Mesothelial cell of epicardium (in vitro differentiated cells): ENCODE measurements at places on chromosomes 1 and 21.
A peak's percentile ranks its signal among the peaks of the same experiment; 100 is the strongest.

- no peak for DNase-seq
These were observed 33.7 kb downstream of the CTTNBP2NL start for GRCh38 chr1:112429749-112430148.

DNA sequence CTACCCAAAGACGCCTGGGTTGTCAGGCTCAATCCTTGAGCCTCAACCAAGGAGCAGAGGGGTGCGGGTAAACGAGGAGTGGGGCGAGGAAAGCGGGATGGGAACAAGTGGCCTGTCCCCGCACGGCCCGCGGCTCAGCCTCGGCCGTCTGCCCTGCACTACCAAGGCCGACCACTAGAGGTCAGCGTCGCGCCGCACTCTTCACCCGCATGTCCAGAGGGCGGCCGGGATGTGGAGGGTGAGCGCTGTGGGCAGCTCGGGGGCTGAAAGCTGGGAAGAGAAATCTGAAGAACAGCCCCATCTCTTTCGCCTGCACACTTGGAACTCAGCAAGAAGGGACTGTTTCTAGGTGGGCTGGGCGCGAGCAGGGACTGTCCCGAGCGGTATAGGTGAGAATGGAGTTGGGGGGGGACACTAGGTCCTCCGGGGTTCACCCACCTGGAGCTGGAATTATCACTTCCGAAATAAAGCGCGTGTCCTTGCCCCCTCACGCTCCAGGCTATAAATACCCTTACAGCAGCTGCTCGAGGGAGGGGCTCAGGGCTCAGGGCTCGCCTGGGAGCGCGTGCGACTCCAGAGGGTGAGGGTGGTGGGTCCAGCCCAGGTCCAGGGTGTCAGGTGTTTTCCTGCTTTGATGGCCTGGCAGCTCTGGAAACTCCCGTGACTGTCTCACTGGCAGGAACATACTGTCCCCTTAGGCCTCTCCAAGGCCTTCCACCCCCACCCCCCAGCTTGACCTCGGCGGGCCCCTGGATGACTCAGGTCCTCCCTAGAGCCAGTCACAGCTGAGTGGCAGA is 9.8 kb downstream of the SLC30A2 start:
- DNase-seq, result peak; percentile 96

GRCh38 chr1:11594222-11594621 is 60.0 kb downstream of the FBXO2 start:
- no peak for DNase-seq

DNA sequence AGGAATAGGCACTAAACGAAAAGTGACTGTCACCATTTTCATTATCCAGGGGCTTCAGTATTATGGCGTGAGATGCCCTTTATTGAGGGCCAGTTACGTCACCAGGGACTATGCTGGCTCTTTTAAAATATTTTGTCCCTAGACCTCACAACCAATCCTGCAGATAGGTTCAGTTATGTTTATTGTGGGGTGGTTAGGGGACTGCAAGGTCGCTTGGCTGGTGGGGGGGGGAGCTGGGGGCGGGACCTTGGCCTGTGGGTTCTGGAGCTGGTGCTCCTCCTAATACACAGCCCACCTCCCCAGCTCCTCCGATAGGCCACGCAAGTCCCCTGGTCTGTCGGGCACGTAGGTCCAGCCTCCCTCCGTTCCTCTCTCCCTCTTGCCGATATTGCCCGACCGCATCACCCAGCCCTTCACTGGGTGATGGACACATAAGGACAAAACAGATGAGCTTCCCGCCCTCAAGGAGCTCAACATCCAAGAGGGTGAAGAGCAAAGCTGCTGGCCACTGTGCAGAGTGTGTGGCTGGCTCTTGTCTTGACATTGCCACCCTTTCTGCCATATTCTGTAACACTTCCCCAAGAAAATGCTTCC is 271.8 kb downstream of the MATN1 start:
- DNase-seq, result no peak

DNA sequence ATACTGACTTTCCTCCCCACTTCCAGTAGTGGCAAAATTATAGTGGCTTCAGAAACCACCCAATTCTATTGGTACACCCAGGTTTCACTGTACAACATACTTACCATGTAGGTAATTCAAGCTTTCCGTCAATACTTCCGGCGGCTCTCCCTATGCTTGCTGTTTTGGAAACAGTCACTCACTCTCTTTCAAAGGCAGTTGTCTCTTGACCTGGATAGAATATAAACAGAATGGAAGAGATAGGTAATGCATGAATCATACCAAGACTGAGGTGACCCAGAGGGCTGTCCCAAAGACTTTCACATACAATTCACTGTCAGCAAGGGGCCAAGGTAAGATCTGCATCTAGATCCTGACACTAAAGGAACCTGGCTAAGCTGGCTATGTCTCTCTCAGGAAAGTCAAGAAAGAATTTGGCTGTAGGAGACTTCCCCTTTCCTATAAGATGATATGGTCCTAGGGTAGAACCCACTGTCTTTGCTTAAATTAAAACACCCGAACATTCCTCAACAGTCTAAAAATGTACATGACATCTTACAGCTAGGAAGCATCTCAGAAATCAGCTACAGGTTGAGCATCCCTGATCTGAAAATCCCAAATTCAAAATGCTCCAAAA is 59.6 kb downstream of the LUZP1 start:
- no peak for DNase-seq

DNA sequence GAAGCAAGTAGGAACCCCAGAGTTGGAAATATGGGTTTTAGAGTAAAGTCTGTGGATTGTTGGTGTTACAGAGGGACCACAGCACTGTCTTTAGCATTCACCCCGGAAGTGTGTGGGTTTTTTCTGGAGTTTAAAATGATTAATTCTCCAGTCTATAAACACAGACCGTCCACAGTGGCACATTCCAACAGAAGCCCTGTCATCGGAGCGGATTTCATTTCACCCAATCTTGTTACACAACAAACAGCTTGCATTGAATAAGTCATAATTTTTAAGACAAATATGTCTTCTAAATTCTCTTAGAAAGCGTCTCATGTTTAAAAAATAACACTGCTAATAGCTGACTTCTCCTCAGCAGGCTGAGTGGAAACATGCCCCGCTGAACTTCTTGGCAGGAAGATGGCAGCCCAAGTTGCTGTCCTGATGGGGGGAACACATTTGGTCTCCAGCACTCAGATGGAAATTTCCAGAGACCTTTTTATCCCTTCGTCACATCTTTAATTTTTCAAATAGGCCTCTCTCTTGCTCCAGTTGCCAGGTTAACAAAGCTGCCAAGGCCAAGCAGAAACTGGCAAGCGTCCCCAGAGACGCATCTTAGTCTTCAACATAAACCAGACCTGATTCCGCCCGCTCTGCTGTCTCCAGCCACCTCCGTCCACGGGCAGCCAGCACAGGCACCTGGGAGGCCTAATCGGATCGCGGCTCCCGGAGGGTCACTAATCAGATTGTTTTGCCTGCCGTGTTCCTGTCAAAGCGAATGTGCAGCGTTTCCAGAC is 28.8 kb upstream of the SLC19A1 start:
- no peak for DNase-seq

DNA sequence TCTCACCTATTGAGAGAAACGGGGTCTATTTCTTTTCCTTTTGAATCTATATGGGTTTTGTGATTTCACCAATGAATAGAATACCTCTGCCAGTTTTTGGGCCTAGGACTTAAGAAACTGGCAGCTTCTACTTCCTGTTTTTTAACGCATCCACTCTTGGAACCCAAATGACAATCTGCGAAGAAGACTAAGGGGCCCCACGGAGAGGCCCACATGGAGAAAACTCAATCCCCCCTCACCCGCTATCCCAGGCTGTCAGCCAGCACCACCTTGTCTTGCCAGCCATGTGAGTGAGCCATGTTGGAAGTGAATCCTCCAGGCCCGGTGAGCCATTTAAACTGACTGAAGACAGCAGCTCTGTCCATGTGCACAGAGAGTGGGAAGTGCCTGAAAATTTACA is 3.6 kb upstream of the HENMT1 start:
- no peak for DNase-seq

- DNase-seq, result no peak
These were observed 149.3 kb upstream of the EDN2 start for GRCh38 chr1:41633764-41634163.

DNA sequence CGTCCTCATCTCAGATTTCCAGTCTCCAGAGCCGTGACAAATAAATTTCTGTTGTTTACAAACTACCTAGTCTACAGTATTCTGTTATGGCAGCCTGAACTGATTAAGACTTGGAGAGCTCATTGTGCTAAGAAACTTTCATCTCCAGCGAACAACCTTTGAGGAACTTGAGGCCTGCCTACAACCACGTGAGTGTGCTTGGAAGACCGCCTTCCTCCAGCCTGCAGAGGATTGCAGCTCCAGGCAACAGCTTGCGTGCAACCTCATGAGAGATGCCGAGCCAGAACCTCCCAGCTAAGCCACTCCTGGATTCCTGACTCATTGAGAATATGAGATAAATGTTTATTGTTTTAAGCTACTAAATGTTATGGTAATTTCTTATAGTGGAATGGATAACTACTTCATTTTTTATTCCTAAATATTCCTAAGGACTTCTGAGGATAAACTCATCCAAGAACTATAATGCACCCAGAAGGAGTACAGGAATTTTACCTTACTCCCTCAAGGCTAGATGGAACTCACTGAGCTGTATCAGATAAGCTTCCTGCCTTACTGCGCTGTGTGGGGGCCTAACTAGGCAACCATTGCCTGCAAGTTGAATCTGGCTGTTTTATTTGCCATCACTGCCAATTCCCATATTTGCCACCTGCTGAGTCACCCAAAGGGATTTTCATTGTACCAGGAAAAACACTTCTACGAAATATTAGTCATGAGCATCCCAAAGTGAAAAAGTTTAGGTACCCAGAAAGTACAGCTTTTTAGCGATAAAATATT is 17.6 kb downstream of the FAM177B start:
- DNase-seq, result no peak

DNA sequence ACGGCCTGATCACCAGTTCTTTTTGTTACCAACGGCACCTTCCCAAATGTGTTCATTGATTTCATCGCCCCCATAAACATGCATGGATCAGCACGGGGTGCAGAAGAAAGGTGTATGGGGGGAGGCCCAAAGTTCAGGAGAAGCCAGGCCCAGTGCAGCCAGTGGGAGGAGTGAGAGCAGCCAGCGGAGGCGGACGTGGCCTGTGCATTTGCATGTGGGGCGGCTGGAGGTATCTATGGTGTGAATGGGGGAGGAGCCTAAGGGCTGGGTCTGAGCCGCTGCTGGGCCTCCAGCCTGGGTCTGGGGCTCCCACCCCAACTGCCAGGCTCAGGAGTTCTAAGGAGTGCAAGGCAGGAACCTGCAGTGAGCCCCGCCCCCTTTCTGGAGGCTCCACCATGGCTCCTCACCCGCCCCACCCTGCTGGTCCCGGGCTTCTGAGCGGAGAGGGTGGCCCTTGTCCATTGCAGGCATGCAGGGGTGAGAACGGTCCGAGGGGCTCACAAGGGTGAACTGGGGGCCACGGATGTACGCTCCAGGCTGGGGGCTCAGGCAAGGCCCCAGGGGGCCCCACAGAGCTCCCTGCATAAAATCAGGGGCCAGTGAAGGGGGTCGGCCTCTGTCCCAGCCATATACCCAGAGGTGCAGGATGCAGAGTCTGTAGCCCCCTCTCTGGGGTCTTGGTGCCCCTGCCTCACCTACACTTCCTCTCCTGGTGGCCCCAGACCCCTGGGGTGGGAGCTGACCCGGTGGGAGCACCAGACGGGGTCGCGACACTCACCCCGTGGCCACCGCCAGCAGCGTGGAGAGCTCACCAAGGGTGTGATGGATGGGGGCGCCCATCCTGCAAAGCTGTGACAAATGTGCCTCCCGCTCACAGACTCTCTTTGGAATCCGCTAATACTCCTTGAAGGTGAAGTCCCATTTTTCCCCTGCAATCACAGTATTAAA is 31.3 kb upstream of the TTC34 start:
- DNase-seq, result no peak

DNA sequence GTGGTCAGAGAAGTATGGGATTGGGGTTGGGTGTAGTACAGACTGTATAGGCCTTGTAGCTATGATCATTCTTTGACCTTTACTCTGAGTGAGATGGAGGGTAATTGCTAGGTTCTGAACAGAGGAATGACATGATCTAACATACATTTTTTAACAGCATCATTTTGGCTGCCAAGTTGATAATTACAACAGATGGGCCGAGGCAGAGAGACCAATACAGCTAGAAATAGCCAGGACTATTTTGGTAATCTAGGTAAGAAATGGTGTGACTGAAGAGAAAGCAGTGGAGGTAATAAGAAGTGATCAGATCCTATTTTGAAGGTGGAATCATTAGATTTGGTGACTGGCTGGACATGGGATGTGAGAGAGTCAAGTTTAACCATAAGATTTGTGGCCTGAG is 43.5 kb downstream of the RPAP2 start:
- DNase-seq, result no peak

DNA sequence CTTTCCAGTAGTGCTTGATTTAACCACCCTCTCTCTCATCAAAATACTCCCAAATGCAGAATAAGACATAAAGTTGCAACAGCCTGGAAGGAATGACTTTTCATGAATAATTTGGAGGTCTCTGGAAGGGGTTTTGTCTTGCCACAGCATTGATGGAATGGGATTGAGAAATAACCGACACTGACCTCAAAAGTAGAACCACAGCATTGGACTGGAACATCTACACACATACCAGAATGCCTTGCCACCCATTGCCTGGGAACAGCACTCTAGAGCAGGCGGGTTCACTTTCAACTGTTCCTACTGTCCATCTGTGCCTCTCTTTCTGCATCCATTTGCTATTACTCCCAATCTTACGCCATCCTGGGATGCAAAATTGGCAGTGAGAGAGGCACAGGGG is 149.1 kb upstream of the USP24 start:
- DNase-seq, result no peak

DNA sequence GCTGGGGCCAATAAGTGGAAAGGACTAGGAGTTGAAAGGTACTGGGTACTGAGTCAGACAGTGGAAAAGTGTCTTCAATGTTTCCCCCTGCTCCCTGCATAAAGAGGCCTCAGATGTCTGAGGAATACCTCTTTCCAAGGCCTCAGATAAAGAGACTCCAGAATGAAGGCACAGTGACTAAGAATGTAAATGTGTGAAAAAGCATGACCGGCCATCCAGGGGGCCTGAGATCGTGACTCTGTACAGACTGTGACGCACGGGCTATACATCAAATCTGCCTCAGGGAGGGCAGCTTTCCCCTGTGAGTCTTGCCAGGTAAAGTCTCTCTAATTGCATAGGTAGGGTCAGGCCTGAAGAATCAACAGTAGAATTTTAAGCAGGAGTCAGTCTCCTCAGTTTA is 1690.5 kb downstream of the KCNT2 start:
- no peak for DNase-seq

DNA sequence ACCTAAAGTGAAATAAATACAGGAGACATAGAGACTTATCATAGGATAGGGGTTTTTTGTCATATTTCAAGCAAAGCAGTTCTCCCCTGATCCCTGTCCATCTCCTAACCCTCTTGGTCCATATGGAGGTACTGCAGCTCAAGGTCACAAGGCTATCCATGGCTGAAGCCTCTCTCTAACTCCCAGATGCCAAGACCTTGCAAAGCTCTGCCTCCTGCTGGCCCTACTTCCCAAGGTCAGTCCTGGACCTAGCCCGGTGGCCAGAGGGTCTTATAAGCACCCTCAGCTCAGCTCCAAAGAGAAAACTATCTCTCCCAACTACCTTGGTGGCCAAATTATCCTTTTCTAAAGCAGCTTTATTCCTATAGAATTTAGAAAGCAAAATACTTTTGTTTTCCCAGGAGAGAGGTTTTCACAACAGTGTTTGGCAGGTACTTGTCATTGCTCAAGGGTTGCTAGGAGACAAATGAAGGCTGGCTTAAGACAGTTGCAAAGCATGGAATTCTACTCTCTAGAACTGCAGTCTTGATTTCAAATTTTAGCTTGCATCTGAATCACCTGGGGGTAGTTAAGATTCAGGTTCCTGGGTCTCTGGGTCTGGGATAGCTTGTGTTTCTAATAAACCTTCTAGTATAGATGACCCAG is 121.5 kb downstream of the XCL2 start:
- DNase-seq, result no peak
